Stimulated activated CD4-positive, alpha-beta T cell treated with anti-CD3 and anti-CD28 coated beads, Interleukin-15, amount 100 ng/mL, for 24 hours (primary cell): ENCODE measurements at places on chromosomes 3 and 15.
A peak's percentile ranks its signal among the peaks of the same experiment; 100 is the strongest.

GRCh38 chr3:62237286-62237948, 135.9 kb downstream of the FEZF2 start:
- DNase-seq: no peak

- DNase-seq: no peak
These were observed 386.4 kb downstream of the ZBTB20 start for GRCh38 chr3:114760679-114761078.

- peak; percentile 69 for DNase-seq
These were observed 57.5 kb upstream of the HACD2 start for GRCh38 chr3:123642182-123642956.

GRCh38 chr3:66642019-66642418, 141.2 kb upstream of the LRIG1 start:
- no peak for DNase-seq

DNA sequence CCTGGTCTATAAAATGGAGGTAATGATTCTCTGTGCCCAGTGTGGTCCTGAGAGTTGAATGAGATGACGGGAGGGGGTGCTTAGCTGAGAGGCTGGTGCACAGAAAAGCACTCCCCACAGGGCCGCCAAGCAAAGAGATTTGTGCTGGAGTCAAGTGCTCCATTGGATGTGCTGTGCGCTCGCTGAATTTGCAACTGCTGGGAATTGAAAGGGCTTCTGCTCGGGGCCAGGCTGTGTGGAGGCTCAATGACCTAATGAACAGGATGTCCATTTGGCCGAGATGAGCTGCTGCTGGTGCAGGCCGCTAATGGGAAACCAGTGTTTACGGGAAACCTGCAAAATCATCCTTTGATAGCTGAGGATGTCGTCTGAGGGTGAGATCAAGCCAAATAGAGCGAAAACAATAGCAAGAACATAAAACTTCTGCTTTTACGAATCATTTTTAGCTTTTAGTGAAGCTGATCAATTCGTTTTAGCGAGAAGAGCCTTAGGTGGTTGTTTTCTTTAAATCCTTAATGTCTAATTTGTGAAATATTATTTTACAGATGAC, 211.7 kb downstream of the GABRG3 start:
- no peak for DNase-seq
